ENCODE measurements at places on chromosomes 11 and 22. TPM values are rescaled to one million over a fixed set of nuclear protein-coding genes. Genes with fewer than 3 reads are reported as not detected.

Gene CCDC15
- total RNA-seq, result 1.5 TPM

Gene CNTN5
- 2.9 TPM for total RNA-seq

Gene PLXNB2
- total RNA-seq, result 210 TPM

Gene ELF5
- total RNA-seq, result not detected

Gene LARGE2
- 0.45 TPM for total RNA-seq

Gene AGBL2
- 2.0 TPM for total RNA-seq

Gene CHEK1
- total RNA-seq, result 4.3 TPM

Gene GAL3ST1
- total RNA-seq, result 1.2 TPM

GRCh38 chr11:19679952-19680828, 32.4 kb upstream of the NAV2 start:
- no peaks in the 10 kb centered on the region for H3K36me3 ChIP-seq
- peak overlapping the region; percentile 99 for H3K27ac ChIP-seq
- no peak overlapping the region for H3K4me3 ChIP-seq
- no peaks in the 10 kb centered on the region for H3K27me3 ChIP-seq
- peak; percentile 95 for DNase-seq

GRCh38 chr11:30131535-30131934, 99.3 kb upstream of the FSHB start:
- no peaks in the 10 kb centered on the region for H3K4me1 ChIP-seq
- no peaks in the 10 kb centered on the region for H3K27me3 ChIP-seq
- no peaks in the 10 kb centered on the region for H3K36me3 ChIP-seq
- DNase-seq, result no peak
- H3K27ac ChIP-seq, result no peak overlapping the region
- no peak overlapping the region for H3K4me3 ChIP-seq

GRCh38 chr22:31106731-31107177, 614 bp downstream of the SELENOM start:
- no peaks in the 10 kb centered on the region for H3K4me1 ChIP-seq
- no peaks in the 10 kb centered on the region for H3K27me3 ChIP-seq
- DNase-seq, result no peak
- H3K36me3 ChIP-seq, result no peaks in the 10 kb centered on the region
- peak overlapping the region; percentile 58 for H3K27ac ChIP-seq
- H3K4me3 ChIP-seq, result peak overlapping the region; percentile 53

- H3K36me3 ChIP-seq, result no peaks in the 10 kb centered on the region
- H3K27me3 ChIP-seq, result no peaks in the 10 kb centered on the region
- H3K27ac ChIP-seq, result no peak overlapping the region
Observed at GRCh38 chr11:20015101-20015500, 145.2 kb downstream of the DBX1 start.

- H3K4me3 ChIP-seq, result no peak overlapping the region
- no peak for DNase-seq
- H3K27ac ChIP-seq, result no peak overlapping the region
- no peaks in the 10 kb centered on the region for H3K36me3 ChIP-seq
Observed at GRCh38 chr11:78291503-78292108, 102.9 kb downstream of the USP35 start.

DNA sequence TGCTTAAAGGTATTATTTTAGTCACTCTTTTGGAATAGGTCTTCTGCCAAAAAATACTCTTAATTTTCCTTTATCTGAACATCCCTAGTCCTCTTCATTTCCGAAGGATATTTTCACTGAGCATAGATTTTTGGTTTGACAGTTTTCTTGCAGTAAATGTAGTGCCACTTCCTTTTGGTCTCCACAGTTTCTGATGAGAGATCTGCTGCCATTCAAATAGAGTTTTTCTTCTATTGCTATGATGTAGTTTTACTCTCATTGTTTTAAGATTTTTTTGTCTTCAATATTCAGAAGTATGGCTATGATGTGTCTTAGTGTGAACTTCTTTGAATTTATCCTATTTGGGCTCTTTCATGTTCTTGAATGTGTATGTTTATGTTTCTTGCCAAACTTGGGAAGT, 281.1 kb upstream of the SORL1-AS1 start:
- no peaks in the 10 kb centered on the region for H3K27me3 ChIP-seq
- H3K27ac ChIP-seq, result no peak overlapping the region
- no peaks in the 10 kb centered on the region for H3K4me1 ChIP-seq
- no peaks in the 10 kb centered on the region for H3K36me3 ChIP-seq
- DNase-seq, result no peak
- H3K4me3 ChIP-seq, result no peak overlapping the region

DNA sequence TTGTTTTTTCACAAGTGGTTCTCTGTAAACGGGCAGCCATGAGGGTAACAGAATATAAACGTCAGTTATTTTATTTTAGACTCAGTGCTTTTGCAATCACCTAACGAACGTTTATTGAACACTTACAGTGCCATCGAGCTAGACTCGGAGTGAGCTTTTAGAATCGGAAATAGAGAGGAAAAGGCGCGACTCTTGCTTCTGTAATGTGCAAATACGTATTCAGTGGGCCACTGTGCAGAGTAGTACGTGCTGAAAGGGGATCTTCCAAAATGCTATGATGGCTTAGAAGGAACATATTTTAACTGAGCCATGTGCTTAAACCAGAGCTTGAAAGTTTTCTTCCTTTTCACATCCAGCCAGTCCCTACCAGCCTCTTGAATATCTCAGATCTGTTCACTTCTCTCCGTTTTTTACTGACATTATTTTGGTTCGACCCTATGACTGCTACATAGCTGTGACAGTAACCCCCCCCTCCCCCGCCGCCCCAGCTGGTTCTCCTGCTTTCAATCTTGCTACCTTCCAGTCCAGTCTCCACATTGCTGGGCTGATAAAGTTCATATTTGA, 468 bp downstream of the DDIAS start:
- H3K27me3 ChIP-seq, result no peaks in the 10 kb centered on the region
- peaks cover 2% of the 10 kb centered on the region for H3K4me1 ChIP-seq
- H3K27ac ChIP-seq, result no peak overlapping the region

DNA sequence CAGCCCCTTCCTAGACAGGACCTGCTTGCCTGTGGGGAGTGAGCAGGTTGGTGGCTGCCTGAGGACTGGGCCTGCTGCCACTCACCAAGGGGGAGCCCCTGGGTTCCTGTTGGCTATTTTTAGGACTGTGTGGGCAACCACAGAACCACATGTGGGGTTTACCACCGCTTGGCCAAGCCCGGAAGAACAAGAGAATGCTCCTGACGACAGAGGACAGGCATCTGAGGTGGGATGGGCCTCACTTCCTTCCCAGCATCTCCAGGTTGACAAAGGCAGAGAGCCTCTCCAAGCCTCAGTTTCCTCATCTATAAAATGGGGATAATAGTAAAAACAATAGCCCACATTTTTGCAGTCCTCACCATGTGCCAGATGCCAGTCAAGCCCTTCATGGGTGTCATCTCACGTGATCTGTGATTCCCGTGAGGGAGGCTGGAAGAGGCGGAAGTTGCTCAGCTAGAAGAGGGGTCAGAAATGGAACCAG, 43.6 kb downstream of the LRRC32 start:
- no peaks in the 10 kb centered on the region for H3K4me1 ChIP-seq
- H3K36me3 ChIP-seq, result no peaks in the 10 kb centered on the region
- no peak overlapping the region for H3K27ac ChIP-seq
- peak; percentile 63 for DNase-seq

- no peak for DNase-seq
- no peak overlapping the region for H3K27ac ChIP-seq
- no peak overlapping the region for H3K4me3 ChIP-seq
- no peaks in the 10 kb centered on the region for H3K4me1 ChIP-seq
- no peaks in the 10 kb centered on the region for H3K27me3 ChIP-seq
- H3K36me3 ChIP-seq, result no peaks in the 10 kb centered on the region
Observed at GRCh38 chr11:119888119-119888518, 159.1 kb upstream of the NECTIN1 start.

GRCh38 chr11:69442012-69442806, 39.3 kb upstream of the LINC01488 start:
- peak; percentile 27 for DNase-seq
- H3K4me1 ChIP-seq, result no peaks in the 10 kb centered on the region
- H3K36me3 ChIP-seq, result no peaks in the 10 kb centered on the region
- no peaks in the 10 kb centered on the region for H3K27me3 ChIP-seq
- no peak overlapping the region for H3K27ac ChIP-seq

GRCh38 chr11:18235394-18236334, 938 bp downstream of the SAA4 start:
- no peak overlapping the region for H3K27ac ChIP-seq
- no peak overlapping the region for H3K4me3 ChIP-seq
- no peaks in the 10 kb centered on the region for H3K4me1 ChIP-seq
- H3K36me3 ChIP-seq, result no peaks in the 10 kb centered on the region
- no peak for DNase-seq

- no peak overlapping the region for H3K4me3 ChIP-seq
- H3K4me1 ChIP-seq, result peaks cover 6% of the 10 kb centered on the region
- no peaks in the 10 kb centered on the region for H3K36me3 ChIP-seq
- DNase-seq, result no peak
- H3K27ac ChIP-seq, result no peak overlapping the region
- H3K27me3 ChIP-seq, result no peaks in the 10 kb centered on the region
Observed at GRCh38 chr11:14418801-14419417, 59.9 kb upstream of the RRAS2 start.
